Stimulated activated CD8-positive, alpha-beta memory T cell treated with anti-CD3 and anti-CD28 coated beads, Interleukin-2, amount 100 ng/mL, for 1 hour (primary cell): ENCODE measurements at places on chromosomes 7 and 10.

DNA sequence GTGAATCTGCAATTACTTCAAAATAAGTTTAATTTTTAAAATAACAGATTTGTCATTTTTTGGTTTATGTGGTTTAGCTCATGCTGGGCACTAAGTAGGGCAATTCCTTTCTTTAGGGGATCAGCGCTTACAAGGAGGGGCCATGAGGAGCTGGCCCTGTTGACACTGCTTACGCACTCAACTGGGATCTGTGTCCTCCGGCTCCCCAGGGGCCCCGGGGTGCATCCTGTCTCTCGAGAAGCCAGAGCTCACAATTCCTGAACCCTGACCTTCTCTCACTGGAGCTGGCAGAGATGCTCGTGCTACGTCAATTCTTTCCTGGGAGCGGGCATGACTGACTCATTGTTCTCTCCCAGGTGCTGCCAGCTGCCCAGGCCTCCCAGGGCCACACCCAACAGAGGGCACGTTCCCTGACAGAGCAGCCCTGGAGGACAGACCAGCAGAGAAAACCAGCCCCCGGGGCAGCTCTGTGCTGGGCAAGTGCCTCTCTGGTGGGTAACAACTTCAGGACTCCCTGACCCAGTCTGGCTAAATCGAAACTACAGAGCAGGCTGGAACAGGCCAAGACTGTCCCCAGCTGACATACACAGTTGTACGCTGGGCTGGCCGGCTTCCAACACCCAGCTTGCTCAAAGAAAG lies 36.8 kb downstream of the CTBP2 start:
- DNase-seq: no peak

GRCh38 chr10:99374972-99375371 lies 45.8 kb downstream of the CNNM1 start:
- no peak for DNase-seq

DNA sequence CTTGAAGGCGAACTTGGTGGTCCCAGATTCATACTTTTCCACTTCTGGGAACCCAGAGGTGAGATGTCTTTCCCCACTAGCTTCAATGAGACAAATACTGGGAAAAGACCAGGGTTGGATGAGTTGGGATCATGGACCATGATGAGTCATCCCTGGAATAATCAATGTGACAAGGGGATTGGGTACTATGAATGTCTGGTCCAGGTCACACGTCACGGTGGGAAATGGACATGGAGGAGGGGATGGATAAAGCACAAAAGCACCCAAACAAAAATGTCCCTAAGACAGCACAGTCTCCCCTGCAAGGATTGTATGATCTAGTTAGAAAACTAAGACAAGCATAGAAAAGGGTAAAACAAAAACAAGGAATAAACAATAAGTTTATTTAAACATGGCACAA lies 12.4 kb upstream of the SORBS1 start:
- DNase-seq: no peak

DNA sequence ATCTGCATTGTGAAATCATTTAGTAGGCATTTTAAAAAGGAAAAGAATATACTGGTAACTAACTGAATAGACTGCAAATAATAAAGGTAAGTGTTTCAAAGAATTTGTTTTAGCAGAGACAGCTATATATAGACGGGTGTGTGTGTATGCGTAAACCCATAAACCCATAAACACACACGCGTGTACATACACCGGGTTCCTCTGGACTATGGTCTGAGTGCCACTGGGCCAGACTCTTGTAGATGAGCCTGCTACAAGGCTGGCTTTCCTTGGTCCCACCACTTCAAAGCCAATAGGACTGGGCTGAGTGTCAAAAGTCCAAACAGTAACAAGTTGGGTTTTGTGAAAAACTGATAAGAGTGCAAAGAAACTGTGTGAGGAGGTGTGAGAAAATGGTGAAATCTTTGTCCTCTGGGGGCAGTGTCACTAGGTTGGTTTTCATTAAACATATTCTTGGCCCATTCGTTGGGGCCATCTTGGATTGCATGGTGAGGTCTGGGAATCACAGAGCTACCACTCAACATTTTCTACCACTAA lies 39.8 kb downstream of the GNA12 start:
- DNase-seq: no peak

DNA sequence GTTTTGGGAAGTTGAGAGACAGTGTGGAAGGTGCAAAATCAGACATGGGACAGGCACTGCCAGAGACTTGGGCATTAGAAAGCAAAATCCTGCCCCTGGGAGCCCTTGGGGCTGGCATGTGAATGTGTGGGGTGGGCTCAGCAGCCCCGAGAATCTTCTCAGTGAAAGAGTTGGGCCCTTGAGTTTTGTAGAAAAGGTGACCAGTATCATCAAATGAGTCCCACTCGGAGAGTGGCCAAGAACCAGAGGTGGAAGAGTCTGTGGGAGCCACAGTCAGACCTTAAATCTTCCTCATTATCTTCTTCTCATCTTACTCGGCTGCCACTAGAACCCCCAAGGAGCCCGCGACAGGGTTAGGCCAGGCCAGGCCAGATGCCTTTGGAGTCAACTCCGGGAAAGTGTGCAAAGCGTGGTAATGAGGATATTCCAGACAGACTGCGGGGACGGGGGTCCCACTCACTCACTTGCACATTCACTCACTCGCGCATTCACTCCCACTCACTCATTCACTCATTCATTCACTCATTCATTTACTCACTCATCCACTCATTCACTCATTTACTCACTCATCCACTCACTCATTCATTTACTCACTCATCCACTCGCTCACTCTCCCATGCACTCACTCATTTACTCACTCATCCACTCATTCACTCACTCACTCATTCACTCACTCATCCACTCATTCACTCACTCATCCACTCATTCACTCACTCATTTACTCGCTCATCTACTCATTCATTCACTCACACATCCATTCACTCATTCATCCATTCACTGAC lies 74.9 kb downstream of the CARD11 start:
- no peak for DNase-seq

DNA sequence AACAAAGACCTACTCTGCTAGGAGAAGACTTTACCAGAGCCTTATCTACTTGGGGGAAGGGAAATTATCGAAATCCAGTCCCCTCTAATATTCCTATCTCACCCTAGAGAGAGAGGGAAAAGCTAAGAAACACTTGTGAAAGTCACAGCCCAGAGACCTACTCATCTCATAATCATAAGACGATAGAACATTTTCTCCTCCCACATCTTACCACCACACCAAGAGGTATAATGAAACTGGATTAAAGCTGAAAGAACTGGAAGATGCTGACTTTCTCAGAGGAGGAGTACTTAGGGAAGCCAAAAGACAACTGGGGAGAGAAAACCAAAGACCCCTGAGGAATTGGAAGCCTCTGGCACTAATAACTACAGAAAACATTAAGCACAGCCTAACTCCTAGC lies 10.8 kb upstream of the CPA5 start:
- no peak for DNase-seq

DNA sequence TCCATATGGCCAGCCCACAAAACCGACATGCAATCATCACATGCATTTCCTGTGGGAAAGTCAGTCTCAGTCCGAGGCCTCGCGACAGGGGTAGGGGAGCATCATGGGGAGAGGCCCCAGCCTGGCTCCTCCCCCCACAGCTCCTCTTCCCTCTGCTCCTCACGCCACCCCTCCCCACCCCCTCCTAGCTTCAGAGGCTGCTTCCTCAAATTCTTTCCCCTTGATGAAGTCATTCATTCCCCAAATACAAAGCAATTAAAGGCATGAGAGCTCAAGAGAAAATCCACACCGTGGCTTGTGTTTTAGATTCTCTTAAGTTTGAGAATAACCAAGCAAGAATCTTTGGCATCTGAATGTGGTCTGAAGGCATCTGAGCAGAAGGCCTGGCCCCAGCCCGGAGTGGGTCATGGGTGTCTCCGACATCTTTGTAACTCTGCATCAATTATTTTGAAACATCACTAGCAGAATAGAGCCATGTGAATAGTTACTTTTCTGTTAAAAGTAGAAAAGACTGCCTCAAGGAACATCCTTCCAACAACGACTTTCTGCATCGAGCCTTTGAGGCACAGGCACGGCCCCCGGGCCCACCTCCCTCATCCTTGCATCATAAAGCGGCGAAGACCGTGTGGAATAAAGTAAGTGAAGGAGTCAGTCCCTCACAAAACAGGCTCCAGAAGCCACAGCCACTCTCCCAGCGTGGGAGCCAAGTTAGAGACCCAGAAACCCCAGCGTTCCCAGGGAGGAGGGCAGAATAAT lies 90.9 kb downstream of the DIP2C start:
- DNase-seq: no peak

GRCh38 chr10:84395581-84395980 lies 67.2 kb downstream of the CCSER2 start:
- no peak for DNase-seq

DNA sequence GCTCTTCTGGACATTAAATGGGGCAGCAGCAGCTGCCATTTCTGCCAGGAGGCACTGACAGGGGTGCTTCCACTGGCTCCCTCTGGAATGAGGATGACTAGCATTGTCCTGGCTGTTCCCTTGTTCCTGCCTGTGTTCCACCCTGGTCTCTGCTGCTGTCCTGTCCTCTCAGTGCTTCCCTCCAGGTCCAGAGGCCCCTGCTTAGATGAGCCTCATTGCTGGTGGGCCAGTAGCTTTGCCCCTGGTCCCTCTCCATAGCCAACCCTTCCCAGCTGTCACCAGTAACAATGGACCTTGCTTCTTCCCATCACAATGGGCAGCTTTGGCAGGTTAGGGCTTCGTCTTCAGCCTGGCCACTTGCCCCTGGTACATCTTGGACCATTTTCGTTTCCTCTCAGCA lies 561.1 kb downstream of the TCERG1L start:
- no peak for DNase-seq

GRCh38 chr10:60236869-60237524 lies 152.7 kb downstream of the ANK3 start:
- no peak for DNase-seq

DNA sequence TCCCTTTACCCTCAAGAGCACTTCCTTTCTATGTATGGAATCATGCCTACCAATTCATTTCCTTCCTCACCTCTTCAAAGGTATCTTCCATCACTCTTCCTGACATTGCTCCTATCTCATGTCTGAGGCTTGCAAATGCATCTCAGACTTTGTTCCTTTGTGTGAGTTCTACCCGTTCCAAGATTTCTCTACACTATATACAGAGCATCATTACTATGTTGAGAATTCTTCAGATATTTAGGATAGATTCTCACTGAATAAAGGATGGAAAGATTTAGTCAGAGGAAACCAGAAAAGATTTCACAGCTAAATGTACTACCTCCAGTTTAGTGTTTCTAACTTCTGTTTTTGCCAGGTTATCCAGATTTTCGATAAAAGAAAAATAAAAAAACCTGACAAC lies 462.7 kb downstream of the PHTF2 start:
- no peak for DNase-seq

GRCh38 chr7:134804351-134804750 lies 24.9 kb downstream of the CALD1 start:
- no peak for DNase-seq

GRCh38 chr10:115514895-115515294 lies 421.7 kb downstream of the ATRNL1 start:
- no peak for DNase-seq

- DNase-seq: no peak
These were observed 49.0 kb downstream of the NDUFB2 start for GRCh38 chr7:140745266-140746058.

GRCh38 chr7:22633286-22633953 lies 93.6 kb upstream of the IL6 start:
- no peak for DNase-seq

DNA sequence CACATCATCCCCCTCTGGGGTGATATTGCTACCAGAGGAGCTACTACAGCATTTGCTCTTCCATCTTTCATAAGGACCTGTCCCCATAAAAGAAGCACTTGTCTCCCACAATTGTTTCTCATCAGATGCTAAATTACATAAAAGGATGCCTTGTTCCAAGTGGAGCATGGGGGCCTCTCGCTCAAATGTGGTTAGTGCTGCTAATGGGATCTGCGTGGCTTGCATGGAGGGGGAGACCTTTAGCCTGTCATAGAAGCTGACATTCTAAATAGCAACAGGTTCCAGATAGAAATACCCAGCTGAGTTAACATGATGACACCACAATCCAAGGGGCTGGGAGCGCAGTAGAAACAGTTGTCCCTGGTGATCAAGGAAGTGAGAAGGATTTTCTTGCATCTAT lies 257.9 kb downstream of the SFMBT2 start:
- DNase-seq: no peak

- DNase-seq: no peak
These were observed 68.8 kb upstream of the MTPN start for GRCh38 chr7:136045992-136046391.

DNA sequence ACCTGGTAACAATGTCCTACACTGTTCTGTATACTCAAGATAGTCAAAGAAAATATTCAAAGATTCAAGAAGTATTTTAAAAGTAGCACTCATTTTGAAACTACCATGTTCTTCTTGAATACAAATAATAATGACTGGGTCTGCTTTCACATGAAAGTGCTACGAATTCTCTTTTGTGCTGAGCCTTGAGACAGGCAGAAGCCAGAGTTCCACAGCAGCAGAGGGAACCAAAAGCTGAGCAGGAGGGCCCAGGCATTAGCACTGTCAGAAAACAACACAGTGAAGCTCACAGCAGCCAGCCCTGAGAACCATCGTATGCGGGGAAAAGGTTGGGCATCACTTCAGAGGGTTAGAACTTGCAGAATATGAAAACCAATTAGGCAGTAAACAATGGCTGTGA lies 38.9 kb downstream of the ANKMY2 start:
- no peak for DNase-seq

DNA sequence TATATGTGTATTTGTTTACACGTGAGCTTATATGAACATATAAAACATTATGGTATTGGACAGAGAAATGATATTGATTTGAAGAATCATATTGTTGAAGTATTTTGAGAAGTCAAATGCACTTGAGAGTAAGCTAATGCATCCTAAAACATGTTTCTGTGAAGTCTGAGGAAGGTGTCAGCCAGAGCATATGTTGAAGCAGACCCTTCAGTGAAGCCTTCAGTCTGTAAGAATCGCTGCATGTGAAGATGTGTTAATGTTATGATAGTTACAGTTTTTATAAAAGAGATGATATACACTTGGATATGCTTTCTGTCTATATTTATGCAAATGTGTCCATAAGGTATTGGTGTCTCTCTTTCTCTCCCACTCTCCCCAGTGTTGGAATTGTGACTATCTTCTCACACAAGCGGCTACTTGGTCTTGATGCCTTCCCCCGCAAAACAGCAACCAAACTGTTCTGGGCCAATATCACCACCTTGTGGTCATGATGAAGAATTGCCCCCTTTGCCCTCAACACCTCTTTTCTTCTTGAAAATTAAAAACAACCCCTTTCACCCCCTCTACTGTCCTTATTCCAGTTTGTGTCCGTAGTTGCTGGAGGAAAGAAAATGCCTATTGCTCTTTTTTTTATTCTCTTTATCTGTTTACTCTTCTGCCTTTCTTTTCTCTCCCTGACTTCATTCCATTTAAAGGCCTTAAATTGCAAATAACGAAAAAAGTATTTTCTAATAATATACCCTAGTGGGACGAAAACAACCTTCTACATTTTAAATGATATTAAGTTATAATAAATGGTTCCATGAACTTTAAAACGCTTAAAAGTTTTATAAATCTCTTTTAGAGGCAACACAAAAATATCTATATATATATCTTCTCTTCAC lies 64.9 kb downstream of the IKZF1 start:
- DNase-seq: no peak

GRCh38 chr10:4024027-4024426 lies 239.0 kb upstream of the KLF6 start:
- DNase-seq: no peak
